ENCODE measurements at places on chromosomes 3 and 15.

DNA sequence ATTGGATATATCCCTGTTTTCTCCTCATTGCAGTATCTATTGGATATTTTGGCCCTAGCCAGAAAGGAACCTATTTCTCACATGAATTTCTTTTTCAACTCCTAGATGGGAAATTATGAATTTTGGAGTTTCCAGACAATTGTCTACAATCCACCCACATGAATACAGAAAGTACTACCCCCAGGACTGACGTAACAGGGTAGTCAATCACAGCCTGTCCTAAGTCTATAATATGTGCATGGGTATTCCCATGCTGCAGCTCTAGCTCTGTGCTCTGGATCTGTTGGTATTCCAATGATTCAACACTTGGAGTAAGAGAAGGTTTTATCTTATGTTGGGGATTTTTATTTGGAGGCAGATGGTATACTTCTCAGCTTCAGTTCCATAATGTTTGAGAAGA is 393.1 kb upstream of the ARRDC4 start:
- no peak for DNase-seq

- no peak for DNase-seq
Measured at GRCh38 chr3:58074116-58074715, 66.0 kb downstream of the FLNB start.

DNA sequence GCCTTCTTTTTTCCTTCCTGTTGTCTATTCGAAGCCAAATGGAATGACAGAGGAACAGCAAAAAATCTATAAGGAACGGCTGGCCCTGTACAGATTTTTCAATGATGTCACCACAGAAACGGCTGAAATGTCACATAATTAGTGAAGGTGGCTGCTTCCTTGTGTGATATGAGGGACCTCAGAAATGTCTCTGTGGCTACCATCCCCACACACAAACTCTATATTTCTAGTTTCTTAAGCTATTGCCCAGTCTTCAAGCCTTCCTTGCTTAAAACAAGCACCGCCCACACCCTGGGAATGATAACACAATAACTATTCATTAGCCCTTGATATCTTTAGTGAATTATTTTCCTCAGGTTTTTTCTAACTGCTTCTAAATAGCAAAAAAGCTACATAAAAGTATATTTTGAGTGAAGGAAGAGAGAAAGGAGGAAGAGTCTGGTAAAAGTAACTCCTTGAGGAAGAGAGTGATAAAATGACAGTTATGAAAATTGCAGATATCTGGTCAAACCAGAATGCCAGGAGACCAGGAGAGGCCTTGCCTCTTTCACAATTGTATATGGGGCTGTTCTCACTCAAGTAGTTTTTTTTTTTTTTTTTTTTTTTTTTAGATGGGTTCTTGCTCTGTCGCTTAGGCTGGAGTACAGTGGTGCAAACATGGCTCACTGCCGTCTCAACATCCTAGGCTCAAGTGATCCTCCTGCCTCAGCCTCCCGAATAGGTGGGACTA is 38.7 kb downstream of the FMN1 start:
- no peak for DNase-seq

- no peak for DNase-seq
Measured at GRCh38 chr3:124776856-124777255, 46.6 kb downstream of the UMPS start.

DNA sequence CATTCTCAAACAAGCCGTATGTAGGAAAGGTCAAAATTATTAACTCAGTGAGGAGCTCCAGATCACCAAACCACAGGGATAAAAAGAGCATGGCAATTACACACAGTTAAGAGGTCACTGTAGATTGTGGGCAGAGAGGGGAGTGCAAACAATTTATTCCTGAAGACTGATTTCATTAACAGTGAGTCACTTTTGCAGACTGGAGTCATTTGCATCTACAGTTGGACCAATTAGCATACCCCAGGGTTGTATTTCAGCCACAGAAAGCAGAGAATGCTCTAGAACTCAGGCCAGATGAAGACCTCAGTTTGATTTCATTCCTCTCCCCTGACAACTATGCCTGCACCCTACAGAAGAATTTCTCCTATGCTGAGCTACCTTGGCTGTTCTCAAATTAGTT is 40.1 kb downstream of the SETMAR start:
- DNase-seq, result no peak

- peak; percentile 61 for DNase-seq
Measured at GRCh38 chr15:71125831-71126450, 10.7 kb downstream of the THSD4 start.

GRCh38 chr3:123635717-123636116 is 50.9 kb upstream of the HACD2 start:
- no peak for DNase-seq

DNA sequence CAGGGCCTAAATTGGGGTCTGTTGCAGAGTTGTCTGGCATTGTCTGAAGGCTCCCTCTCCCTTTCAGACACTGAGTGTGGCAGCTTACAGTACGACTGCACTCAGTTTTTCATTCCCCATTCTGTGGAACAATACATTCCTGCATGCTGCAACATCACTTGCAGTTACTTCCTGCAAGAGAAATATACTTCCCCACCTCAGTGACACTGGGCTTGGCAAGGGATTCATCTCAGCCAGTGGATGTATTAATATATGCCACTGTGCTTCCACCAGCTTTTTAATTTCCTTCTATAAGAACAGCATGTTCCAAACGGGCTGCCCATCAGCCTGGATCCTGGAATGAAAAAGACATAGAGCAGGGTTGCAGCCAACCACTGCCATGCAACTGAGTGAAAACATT is 23.1 kb downstream of the B3GALNT1 start:
- DNase-seq, result no peak

DNA sequence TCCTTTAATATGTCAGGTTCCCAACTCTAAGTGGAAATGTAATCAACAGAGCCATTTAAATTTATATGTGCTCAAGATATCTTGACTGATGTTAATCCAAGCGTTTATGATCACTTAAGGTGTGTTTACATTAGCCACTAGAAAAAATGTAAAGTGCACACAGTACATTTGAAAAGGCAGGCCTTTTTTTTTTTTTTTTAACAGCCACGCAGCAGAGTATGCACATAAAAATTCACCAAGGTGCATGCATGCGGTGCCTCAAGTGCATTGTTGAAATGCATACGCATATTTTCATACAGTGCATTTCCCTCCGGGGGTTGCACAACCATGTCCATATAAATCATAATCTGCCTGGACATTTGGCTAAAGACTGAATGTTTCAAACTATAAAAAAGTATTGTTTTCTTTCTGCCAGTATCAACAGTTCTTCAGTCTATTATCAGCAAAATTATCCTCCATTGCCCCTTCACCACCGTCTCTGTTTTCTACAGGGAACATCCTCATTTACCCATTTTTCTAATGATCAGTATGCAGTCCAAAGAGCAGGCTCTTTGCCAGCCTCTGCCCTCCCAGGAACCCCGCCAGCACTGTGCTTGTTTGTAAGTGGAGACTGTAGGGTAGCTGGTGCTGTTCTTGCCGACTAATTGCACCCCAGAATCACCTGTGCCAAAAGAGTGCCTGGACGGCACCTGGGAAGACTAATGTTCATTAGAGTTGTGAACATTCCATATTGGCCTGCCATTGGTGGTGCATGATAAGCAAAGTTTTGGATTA is 611.2 kb upstream of the CFAP20DC start:
- no peak for DNase-seq

DNA sequence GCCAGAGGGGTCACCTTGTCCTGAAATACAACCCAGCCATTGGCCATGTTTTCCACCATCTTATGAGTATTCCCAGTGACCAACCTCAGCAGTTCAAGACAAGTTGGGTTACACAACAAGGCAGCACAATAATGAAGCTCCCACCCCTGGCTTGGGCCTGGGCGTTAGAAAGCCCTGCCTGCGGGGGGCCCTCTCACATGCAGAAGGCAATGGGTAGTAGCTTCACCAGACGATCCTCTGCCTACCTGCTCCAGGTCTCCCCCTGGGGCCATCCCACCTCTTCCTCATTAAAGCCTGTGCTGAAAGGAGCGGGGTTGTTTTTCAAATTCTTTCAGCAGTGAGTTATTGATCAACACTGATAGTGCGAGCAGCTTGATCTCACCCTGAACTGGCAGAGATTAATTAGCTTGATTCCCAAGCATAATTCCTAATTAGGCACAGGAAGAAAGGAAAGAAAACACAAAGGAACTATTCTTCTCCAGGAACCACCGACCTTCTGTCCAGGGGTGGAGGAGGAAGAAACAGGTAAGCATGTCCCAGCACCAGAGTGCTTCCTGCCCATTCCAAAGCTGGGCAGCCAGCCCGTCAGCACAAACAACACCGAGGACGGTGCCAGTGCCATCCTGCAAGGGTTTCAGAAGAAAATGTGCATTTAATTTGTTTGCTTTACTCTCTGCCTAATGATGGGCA is 79.7 kb upstream of the CGNL1 start:
- DNase-seq, result no peak

GRCh38 chr3:4664412-4664811 is 171.3 kb downstream of the ITPR1 start:
- DNase-seq, result no peak
